IPS DF 6.9 (cell line): ENCODE measurements at places on chromosomes 4 and X.
A peak's percentile ranks its signal among the peaks of the same experiment; 100 is the strongest.

DNA sequence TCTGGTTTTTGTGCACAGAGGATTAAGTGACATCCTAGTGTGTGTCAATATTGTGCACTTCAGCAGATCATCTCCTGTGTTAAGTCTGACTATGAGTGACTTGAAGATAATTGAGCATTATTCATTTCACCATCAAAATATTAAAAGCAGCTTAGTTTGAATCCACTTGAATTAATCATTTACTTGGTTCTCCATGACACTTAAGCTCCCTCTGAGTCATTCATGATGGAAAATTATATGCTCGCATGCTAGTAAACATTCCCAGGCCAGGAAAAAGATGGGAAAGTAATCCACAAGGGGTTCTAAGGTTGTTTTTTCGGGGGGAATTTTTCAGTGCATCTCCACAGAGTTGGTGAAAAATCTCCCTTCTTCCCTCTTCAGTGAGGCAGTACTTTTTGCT is 97.2 kb upstream of the EOLA2 start:
- H3K27me3 ChIP-seq = no peaks in the 10 kb centered on the region
- H3K36me3 ChIP-seq = no peaks in the 10 kb centered on the region
- H3K4me3 ChIP-seq = no peak overlapping the region

- no peaks in the 10 kb centered on the region for H3K4me1 ChIP-seq
- DNase-seq = peak; percentile 5
- H3K36me3 ChIP-seq = no peaks in the 10 kb centered on the region
- no peak overlapping the region for H3K27ac ChIP-seq
- no peaks in the 10 kb centered on the region for H3K27me3 ChIP-seq
Observed at GRCh38 chrX:50081282-50081889, 119.4 kb downstream of the AKAP4 start.

DNA sequence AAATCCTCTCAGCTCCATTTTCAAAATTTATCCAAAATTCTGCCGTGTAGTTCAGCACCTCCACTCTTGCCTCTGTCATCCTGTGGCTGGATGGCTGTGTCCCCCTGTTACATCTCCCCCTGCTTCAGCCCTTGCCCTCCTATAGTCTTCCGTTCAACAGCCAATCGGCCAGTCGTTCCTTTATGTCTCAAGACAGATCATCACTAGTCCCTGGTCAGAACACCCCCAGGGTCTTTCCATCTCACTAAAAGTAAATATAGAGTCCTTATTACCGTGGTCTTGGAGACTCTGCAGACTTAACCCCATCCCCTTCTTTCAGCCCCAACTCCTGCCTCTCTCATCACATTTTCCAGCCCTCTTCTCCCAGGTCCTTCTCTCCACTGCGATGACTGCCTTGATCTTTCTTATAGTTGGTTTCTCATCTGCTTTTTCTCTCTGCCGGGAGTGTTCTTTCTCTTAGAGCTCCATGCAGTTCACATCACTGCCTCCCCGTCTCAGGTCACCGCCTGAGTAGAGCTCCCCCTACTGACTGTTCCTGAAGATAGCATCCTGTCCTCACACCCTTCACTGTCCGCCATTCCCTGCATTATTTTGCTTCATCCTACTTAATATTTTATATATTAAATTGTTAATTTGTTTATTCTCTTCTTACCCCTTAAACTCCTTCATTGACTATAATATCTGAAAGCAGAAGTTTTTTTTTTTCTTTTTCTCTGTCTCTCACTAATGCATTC is 736.9 kb upstream of the MAGEB2 start:
- peak; percentile 18 for DNase-seq
- H3K27me3 ChIP-seq = no peaks in the 10 kb centered on the region
- H3K4me1 ChIP-seq = no peaks in the 10 kb centered on the region
- no peak overlapping the region for H3K27ac ChIP-seq
- no peak overlapping the region for H3K4me3 ChIP-seq
- H3K36me3 ChIP-seq = no peaks in the 10 kb centered on the region

- H3K27ac ChIP-seq = no peak overlapping the region
- H3K36me3 ChIP-seq = no peaks in the 10 kb centered on the region
- no peak for DNase-seq
- H3K4me1 ChIP-seq = no peaks in the 10 kb centered on the region
- H3K27me3 ChIP-seq = no peaks in the 10 kb centered on the region
Observed at GRCh38 chrX:13128104-13128503, 83.7 kb upstream of the FAM9C start.
